ENCODE measurements at places on chromosomes 2 and 18.

- no peak for DNase-seq
These were observed 16.9 kb upstream of the ALPP start for GRCh38 chr2:232361646-232362045.

- DNase-seq = no peak
These were observed 405.8 kb upstream of the SLC39A10 start for GRCh38 chr2:195251214-195251613.

GRCh38 chr2:214611015-214611414, 198.5 kb downstream of the BARD1 start:
- DNase-seq = no peak

DNA sequence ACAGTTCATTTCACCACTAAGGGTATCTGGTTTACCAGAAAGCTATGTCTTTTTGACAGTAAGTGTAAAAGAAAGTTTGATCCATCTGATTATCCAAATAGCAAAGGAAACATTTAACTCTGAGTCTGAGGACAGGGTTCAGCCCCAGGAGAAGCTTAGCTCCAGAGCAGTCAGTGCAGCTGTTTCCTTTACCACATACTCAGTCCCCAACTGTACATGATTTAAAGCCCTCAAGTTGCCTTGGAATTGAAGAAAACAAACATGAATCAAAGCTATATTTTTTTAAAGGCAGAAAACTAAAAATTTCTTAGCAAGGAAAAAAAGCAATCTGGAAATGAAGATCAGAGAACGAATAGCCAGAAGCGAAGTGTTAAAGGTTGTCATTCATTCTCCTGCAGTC, 746.0 kb downstream of the METTL4 start:
- DNase-seq = no peak

GRCh38 chr18:3619222-3619621, 169.2 kb downstream of the TGIF1 start:
- DNase-seq = no peak

- no peak for DNase-seq
These were observed 174.5 kb downstream of the MYCN start for GRCh38 chr2:16114836-16115235.

- DNase-seq = no peak
These were observed 1284.2 kb upstream of the PIK3C3 start for GRCh38 chr18:40670668-40671375.

GRCh38 chr2:180240774-180241173, 233.7 kb upstream of the CWC22 start:
- DNase-seq = no peak

GRCh38 chr18:78242254-78242643, 737.4 kb upstream of the SALL3 start:
- DNase-seq = no peak

- no peak for DNase-seq
These were observed 210.6 kb upstream of the AGAP1 start for GRCh38 chr2:235283246-235283645.

DNA sequence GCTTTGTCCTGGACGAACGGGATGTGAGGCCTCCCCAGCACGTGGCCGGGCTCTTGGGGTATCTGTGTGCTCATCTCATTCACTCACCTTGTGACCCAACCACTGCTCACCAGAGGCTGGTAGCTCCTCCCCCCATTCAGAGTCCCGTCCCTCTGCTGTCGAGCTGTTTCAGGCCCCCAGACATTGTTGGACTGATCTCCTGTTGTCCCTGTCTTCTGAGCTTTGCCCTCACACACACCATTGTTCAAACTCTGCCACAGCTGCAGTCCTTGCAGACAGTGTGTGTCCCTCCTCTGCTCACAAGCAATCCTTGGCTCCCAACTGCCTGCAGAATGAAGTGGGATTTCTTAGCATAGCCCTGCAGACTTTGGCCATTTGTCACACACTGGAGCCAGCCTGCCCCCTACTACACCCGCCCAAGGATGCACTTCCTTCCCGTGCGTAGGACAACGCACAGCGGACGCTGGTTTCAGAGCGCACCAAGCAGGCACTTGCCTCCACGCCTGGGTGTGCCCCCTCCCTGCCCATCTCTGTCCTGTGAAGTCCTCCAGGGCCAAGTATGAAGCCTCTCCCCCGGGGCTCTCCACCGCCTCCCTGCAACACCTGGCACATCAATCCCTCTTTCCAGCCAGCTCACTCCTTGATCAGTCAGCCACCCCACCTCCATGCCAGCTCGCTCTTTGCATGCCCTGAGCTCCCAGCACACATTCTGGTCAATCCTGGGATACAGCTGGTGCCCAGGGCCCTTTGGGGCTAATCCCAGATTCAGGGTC, 16.5 kb upstream of the PRLH start:
- no peak for DNase-seq

GRCh38 chr2:17979707-17980106, 101.2 kb downstream of the KCNS3 start:
- no peak for DNase-seq
